ENCODE measurements at places on chromosomes 4 and X. TPM values are rescaled to one million over a fixed set of nuclear protein-coding genes. Genes with fewer than 3 reads are reported as not detected.
A peak's percentile ranks its signal among the peaks of the same experiment; 100 is the strongest.

Gene REELD1
- polyA plus RNA-seq = 0.28 TPM

- no peak for DNase-seq
Measured at GRCh38 chrX:69431420-69431819, 72.7 kb upstream of the NALF2 start.

DNA sequence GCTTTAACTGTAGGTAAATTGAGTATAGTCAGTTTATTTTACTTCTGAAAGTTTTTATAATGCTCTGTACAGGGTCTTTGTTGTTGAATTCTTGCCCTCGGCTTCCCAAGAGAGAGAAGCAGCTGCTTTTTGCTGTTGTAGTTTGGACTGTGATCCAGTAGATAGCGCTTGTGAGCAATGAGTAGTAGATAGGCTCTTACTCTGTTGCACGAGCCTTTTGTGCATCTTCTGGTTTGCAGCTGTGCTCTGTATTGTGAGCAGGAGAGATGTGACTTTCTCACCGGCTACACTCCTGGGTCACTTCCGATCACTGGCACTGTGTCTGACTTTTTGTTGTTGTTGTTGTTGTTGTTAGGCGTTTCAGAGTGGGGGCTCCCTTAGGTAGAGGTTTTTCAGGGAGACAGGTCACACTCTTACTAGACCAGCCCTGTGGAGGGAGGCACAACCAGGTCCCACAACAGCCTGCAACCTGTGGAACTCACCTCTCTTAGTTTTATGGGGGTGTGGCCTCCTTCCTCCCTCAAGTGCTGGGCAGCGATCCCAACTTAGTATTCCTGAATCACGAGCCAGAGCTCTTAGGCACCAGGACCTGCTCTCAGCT is 822.1 kb upstream of the GALNTL6 start:
- peak; percentile 10 for DNase-seq

DNA sequence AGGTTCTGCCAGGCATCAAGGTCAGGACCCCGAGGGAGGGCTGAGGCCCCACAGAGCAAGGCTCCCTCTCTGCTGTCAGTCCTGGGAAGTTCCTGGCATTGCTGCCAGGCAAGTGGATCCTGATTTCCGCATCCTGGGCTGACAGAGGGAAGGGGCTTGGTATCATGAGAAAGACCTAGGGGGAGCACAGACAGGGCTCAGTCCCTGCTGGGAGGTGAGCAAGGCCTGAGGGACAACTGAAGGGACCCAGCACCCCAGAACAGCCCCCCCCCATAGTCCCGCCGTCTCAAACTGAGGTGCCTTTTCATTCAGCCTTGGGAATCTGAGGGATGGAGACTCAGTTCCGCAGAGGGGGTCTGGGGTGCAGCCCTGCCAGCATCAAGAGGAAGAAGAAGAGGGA is 971 bp downstream of the MAGEA11 start:
- no peak for DNase-seq

GRCh38 chr4:181517491-181517890 is 725.7 kb upstream of the TENM3 start:
- no peak for DNase-seq

DNA sequence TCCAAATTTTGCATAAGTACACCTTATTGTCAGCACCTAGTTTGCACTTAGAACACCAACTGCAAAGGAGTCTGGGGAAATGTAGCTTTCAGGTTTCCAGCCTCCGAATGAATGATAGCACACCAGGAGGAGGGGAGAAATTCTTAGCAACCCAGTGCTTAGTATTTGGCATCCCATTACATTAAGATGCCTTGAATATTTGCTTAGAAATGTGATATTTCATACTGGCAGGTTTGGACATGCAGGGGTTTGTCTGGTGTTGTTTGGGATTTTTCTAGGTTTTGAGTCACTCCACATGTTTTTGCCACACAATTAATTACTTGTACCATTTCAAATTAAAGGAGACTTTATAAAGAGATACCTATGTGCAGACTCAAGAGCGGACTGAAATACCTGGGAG is 60.3 kb upstream of the CAMK2D start:
- no peak for DNase-seq

GRCh38 chr4:99723612-99724011 is 66.0 kb upstream of the C4orf54 start:
- no peak for DNase-seq

- DNase-seq = no peak
Measured at GRCh38 chr4:129394635-129395034, 298.7 kb downstream of the C4orf33 start.

All from right renal pelvis (tissue), 4 donors.